ENCODE measurements at places on chromosomes 11 and 22.

- DNase-seq = peak; percentile 52
These were observed 18.2 kb upstream of the OR10W1 start for GRCh38 chr11:58286249-58286648.

DNA sequence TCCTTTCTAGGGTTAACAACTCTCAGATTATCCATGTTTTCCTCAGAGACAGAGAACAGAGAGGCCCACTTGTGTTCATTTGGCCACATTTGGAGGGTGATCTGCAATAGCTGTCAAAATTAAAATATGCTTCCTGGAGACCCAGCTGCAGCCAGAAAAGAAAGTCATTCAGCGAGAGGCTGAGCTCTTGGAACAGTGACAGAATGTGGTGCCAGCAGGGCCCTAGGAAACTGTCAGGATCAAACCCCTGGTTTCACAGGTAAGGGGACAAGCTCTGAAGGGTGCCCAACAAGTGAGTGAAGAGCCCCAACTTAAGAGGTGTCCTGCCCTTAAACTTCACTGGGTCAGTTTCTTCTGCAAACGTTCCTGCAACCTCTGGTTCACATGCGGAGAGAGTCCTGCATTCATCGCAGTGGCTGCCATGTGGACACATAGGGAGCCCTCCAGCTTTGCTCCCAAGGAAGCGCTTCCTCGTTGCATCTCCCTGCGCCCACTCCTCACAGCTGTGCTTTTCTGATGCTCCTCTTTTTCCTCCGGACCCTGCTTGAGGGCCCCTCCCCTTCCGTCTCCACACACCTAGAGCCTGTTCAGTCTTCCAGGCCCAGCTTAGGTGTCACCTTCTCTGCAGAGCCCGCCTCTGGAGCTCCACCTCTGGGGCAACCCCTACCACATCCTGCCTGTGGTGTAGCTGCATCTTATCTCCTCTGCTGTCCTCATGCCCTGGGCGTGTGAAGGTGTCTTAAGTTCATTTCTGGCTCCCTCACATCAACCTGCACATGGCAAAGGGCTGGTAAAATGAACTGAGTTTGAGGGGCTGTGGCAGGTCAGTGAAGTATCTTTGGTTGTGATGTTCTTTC lies 3.9 kb downstream of the UCP3 start:
- no peak for DNase-seq

- DNase-seq = no peak
These were observed 142.3 kb downstream of the ELP4 start for GRCh38 chr11:31651822-31652221.

DNA sequence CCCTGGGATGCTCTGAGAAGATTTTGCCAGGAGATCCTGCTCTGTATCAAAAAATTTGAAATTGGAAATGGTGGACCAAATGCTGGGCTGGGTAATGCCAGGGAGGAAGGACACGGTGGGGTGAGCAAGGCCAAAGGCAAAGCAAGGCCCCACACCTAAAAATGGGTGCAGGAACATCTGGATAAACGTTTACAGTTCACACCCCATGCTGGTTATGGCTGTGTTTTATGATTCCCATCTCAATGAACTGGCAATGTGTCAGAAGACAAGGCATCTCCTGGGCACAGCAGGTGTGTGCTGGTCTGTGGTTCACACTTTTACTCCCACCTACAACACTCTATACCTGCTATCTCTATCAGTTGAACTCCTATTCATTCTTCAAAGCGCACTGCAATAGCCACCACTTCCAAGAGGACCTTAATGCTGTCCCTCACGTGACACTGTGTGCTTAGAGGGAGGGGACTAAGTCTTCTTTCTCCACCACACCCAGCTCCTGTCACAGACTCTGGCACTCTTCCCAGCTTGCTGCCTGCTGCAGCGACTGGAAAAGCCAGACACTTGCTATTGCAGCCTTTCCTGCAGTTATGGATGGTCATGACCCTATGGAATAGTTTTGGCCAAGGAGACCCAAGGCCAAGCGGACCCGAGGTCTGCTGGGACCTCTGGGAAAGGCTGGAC lies 277.5 kb downstream of the CTTN start:
- DNase-seq = no peak

GRCh38 chr11:122025757-122026156 lies 90.3 kb downstream of the BLID start:
- DNase-seq = no peak

DNA sequence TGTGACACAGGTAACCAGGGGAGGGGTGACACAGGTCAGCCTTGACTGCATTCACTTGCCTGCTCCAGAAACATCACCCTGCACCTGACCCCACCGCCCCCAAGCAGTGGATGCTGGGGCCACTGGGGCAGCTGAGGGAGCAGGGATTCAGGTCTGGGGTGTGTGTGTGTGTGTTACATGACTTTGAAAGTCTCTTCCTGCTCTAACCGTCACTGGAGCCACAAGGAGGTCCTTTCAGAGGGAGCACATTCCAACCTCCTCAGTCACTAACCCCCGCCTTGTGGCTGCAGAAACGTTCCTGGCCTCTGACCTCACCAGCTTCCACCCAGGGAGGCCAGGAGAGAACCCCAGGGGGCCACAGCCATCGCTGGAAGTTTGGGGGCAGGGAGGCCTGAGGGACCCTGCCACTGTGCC lies 2.9 kb upstream of the FOSL1 start:
- no peak for DNase-seq

- DNase-seq = peak; percentile 62
These were observed 65.0 kb upstream of the PTPRJ start for GRCh38 chr11:47915374-47915773.

- DNase-seq = peak; percentile 64
These were observed 8.2 kb downstream of the CBX7 start for GRCh38 chr22:39144101-39144767.

DNA sequence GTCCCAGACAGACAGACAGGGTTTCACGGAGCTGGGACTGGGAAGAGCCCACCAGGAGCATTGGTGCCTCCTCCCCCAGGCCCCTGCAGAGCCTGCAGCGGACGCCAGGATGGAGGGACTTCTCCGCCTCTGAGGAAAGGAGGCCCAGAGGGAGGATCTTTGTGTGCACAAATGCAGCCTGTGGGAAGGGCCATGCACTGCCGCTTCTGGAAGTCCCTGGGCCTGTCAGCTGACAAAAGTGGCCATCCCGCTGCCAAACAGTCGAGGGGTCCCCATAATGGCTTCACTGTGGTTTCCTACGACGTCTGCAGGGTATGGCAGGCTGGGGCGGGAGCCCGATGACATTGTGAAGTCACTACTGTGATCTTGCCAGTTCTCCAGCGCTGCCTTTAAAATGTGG lies 73.8 kb downstream of the TP53I11 start:
- no peak for DNase-seq

GRCh38 chr11:58788355-58789023 lies 56.0 kb downstream of the GLYATL2 start:
- peak; percentile 78 for DNase-seq

GRCh38 chr11:5380740-5381342 lies 2.8 kb upstream of the OR51M1 start:
- peak; percentile 84 for DNase-seq

DNA sequence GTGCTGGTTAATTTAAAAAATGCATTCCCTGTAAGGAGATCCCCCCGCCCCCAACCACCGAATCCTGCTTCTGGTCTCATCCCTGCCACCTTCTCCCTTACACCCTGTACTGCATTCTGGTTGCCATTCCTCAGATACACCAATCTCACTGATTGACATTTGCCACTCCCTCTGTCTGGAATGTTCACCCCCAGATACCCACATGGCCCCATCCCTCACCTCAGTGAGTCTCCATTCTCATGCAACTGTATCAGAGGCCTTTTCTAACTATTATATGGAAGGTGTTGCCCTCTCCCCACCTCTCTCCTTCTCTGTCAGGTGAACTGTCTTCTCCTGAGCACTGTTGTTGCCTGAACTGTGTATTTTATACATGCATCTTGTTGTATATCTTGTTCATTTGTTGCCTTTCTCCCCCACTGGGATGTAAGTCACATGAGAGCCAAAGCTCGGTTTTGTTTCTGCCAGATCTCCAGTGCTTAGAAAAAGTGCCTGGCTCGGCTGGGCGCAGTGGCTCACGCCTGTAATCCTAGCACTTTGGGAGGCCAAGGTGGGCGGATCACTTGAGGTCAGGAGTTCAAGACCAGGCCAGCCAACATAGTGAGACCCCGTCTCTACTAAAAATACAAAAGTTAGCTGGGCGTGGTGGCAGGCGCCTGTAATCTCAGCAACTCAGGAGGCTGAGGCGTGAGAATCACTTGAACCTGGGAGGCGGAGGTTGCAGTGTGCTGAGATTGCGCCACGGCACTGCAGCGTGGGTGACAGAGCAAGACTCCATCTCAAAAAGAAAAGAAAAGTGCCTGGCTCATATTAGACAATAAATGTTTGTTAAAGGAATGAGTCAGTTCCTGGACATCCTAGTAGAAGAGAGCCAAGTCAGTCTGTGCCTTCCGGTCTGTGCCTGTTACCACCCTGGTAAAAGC lies 61.0 kb downstream of the TNRC6B start:
- DNase-seq = no peak

DNA sequence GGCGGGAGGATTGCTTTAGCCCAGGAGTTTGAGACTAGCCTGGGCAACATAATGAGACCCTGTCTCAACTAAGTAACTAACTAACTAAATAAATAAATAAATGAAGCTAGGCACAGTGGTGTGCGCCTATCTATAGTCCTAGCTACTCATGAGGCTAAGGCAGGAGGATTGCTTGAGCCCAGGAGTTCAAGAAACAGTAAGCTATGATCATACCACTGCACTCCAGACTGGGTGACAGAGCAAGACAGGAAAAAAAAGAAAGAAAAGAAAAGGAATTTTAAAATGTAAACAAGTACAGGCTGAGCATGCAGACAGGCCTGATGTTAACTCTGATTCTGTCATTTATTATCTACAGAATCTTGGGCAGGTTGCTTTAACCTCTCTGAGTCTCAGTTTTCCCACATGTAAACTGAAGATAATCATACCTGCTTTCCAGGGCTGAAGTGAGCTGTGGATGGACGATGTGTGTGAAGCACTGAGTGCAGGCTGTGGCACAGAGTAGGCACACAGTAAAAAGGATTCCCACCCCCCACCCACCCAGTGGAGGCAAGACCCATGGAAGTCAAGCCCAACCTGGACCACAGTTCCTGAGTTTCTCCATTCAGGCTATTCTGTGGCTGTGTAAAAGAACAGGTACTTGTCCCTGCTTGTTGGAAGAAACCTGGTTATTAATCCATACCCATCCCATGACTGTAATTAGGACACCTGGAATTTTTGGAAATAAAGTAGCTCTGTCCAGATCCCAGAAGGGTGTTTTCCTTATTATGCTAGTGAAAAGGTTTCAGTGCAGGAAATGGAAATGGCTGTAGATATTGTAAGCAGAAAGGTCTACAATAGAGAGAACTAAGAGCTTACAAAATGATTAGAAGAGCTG lies 18.7 kb upstream of the SCUBE2 start:
- DNase-seq = no peak

GRCh38 chr11:33557201-33557600 lies 143.4 kb downstream of the C11orf91 start:
- DNase-seq = no peak

DNA sequence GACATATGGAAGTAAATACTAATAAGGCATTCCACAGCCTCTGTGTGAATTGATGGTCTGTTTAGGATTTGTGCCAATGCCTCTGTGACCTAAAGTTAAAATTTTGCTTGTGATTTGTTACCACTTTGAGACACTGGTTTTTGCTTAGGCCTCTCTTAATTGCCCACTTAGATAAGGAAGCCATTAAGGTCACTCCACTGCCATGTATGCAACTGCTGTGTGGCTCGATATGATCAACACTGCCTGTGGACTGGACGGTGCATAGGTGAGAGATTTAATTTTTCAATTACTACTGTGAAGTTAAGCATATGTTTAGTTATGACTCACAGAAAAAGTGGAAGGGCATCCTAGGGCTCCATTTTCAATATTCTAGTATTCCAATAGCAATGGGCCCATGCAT lies 36.9 kb downstream of the CSRP3 start:
- no peak for DNase-seq

GRCh38 chr11:57566905-57567514 lies 462 bp downstream of the UBE2L6 start:
- DNase-seq = peak; percentile 13

- DNase-seq = no peak
These were observed 66.5 kb upstream of the GRAMD1B start for GRCh38 chr11:123363556-123363955.

DNA sequence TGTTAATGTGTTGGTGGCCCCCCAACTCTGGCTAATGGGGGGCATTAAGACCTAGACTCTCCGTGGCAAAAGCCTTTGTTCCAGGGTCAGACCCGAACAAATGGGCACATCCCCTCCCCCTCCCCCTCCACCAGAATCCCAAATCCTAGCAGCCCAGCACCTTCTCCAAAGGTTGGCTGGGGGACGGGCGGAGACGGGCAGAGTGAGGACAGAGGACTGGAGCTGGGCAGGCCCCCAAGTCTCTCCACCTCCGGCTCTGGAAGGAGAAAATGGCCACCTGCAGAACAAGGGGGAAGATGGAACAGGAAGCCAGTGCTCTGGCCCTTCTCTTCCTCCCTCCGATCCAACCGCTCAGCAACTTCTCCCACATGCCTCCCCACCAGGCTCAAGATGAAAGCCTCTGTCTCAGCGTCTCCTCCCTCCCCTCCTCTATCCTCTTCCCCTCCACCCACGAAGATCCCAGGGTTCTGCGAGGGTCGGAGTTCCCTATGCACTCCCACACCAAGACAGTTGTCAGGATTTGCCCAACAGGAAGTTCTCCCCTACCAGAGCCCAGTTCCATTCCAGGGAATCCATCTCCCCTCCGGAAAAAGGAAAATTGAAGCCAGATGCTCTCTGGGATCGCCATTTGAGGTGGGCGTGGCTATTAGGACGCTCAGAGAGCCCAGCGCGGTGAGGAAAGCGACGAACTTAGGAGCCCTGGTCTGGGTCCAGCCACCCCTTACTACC lies 20.1 kb downstream of the ADA2 start:
- peak; percentile 17 for DNase-seq

DNA sequence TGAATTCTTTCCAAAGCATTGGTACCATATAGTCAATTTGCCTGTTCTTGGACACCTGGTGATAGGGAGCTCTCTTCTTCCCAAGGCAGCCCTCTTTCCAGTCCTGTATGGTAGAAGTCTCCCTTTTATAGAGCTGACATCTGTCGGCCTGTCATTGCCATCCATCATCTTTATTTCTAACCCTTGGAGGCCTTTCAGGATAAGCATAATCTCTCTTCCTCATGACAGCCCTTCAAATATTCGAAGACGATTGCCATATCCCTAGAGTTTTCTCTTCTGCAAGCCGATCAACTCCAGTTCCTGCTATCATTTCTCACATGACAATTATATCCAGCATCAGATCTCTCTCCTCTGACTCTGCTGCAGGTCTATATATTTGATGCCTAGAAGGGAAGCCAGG lies 32.7 kb upstream of the SYN3 start:
- DNase-seq = no peak

Measured in DMS53 (cell line).